ENCODE measurements at places on chromosomes 11 and 22. TPM values are rescaled to one million over a fixed set of nuclear protein-coding genes. Genes with fewer than 3 reads are reported as not detected.

DNA sequence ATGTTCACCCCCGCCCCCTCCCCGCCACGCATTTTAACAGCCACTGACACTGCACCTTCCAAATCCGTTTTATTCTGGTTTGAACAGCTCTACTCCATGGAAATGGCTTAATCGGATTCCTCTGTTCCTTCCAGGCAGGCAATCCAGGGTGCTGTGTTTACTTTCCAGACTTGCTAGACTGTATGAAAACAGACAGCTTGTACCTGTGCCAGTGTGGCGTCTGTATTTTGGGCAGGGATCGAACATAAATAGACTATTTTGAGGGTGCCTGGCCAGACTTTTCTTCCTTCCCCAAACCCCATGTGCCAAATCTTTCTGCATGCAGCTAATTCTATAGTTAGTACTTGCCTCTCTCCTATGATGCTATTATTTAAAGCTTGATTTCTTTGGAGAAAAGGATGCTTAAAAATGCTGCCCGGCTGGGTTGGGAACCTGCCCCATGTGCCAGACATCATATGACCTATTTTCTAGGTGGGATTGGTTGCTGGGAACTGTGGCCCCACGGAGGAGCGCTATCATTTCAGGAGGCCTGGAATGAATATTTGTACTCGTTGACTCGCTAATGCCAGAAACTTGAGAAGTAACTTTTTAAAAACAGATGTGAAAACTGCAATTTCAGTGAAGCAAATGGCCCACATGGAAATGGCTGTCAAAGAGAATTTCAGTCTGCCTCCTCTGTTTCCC, 814.8 kb downstream of the BRD1 start:
- no peak for DNase-seq

DNA sequence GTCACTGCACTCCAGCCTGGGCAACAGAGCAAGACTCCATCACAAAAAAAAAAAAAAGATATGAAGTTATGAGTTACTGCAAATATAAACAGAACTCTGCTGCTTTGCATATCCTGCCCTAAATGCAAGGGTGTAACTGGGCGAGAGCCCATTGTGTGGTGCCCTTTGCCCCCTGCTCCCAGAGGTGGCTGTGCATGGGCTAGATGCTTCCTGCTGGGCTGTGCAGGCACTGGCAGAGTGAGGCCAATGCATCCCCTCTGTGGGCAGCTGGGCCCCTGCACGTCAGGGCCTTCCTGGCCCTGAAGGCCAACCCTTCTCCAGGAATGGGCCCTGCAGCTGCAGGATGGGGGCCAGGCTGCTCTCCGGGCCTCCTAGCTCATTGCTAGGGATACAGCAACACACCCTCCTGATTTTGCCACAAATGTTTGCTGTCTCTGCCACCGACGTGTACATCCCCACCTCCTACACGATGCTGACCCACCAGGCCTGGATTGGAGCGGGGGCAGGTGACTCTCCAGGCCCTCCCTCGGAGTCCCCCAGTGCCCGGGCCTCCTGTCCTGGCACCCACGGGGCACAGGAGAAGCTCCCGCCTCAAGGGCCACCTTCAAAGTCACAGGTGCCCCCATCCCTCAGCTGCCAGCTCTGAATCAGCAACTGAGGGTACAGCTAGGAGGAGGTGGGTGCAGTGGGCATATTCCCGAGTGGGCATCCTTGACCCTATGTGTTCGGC, 40.7 kb upstream of the COMT start:
- no peak for DNase-seq

GRCh38 chr11:96869207-96869606, 479.4 kb downstream of the JRKL start:
- no peak for DNase-seq

Gene TNNI2
- total RNA-seq: 1.2 TPM

Gene KRTAP5-2
- not detected for total RNA-seq

Gene THY1
- 2.0 TPM for total RNA-seq

GRCh38 chr11:92308366-92308765, 83.7 kb downstream of the FAT3 start:
- no peak for DNase-seq

DNA sequence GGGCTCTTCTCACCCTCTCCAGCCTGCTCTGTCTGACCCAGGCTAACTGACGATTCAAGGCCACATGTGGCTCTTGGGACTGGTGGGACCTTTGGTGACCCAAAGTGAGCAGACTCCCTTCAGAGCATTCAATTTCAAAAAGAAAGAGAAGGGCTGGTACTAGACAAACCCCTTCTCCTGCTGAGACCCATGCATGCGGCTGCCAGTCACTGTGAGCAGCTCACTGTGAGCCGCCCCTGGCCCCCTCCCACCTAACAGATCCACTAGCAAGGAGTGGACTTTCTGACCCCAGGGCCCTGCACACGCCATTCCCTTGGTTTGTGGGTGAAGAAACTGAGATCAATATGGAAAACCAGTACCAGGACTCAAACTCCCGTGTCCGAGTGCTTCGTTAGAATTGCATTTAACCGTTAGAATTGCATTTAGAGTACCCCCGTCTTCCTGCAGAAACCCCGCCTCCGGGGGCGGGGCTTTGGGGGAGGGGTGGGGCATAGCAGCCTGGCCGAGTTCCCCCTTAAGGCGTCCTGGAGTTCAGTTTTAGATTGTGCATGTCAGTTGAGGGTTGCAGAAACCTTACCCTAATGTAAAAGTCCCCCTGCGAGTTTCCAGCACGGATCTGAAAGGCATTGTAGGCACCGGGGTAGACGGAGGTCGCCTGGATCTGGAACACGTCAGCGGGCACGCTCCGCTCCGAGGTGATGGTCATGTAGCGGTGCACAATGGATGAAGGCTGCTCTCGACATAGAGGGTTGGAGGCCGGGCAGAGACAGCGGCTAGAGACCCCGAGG, 5.1 kb downstream of the EFEMP2 start:
- peak; percentile 49 for DNase-seq
